ENCODE measurements at places on chromosomes 6 and 20.

DNA sequence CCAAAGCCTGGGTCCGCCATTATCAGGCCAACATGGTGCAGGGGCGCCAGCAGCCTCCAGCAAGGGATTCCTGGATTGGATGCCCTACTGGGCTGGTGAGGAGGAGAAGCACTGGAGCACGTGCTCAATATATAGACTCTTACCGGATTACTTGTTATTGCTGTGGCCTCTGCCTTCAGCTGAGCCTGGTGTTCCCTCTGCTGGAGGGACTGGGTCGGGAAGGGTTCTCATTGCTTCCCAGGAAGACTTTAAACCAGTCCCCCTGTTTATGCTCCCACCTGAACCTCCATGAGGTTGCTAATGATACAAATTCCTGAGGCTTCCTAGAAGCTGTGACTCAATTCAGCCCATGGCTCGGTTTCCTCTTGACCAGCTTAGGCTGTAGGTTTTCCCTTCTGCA lies 186.7 kb upstream of the ARID1B start:
- no peak for DNase-seq

DNA sequence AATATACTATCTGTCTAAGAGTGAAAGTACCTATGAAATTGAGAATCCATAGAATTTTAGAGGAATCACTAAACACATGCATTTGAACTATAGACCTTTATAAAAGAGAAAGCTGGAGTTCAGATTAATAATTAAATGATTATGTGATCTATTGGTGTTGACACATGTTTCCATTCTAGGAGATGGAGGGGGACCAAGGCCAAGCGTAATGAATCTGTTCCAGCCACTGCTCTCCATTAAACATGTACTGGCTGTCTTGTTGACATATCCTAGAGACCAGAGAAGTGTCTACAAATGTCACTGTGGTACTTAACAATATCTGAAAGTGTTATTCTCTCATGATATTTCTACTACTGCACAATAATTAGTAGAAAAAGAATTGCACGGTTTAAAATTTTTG lies 432.4 kb downstream of the BMP2 start:
- DNase-seq: no peak

DNA sequence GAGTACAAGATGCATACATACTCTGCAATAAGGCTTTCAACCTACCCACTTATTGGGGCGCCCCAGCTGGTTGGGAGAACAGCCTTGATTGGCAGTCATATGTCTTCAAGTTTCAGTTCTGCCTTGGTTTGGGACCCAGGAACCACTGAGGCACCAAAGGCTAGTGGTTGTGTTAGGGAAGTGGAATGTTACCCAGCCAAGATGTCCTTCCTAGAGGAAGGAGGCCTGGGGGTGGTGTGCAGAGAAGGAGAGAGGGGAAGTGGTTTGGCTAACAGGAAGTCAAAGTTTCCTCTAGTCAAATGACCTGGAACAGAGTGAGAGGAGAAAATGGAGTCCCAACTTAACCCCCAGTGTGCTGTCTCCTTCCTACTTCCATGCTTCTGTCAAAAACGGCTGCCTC lies 59.4 kb downstream of the CD164 start:
- no peak for DNase-seq

- no peak for DNase-seq
These were observed 241.4 kb downstream of the EPHA7 start for GRCh38 chr6:93177918-93178317.

DNA sequence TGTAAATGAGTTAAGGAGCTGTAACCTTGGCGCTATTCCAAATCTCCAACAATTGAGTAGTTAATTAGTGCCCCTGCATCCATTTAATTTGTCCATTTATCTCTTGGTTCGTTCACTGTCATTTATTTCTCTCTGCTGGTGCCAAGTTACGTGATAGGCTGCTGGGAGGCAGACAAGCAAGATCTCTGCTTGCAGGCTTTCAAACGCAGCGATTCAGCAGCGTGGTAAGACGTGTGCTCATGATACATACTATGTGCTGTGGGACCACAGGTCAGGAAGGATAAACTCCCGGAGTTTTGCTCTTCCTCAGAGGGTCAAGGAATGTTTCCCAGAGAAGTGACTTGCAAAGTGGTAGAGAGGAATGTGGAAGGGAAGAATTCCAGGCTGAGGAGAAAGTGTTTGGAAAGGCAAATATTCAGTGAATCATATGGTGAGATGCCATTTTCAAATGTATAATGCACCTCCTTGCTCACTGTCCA lies 46.4 kb downstream of the UTRN start:
- no peak for DNase-seq

DNA sequence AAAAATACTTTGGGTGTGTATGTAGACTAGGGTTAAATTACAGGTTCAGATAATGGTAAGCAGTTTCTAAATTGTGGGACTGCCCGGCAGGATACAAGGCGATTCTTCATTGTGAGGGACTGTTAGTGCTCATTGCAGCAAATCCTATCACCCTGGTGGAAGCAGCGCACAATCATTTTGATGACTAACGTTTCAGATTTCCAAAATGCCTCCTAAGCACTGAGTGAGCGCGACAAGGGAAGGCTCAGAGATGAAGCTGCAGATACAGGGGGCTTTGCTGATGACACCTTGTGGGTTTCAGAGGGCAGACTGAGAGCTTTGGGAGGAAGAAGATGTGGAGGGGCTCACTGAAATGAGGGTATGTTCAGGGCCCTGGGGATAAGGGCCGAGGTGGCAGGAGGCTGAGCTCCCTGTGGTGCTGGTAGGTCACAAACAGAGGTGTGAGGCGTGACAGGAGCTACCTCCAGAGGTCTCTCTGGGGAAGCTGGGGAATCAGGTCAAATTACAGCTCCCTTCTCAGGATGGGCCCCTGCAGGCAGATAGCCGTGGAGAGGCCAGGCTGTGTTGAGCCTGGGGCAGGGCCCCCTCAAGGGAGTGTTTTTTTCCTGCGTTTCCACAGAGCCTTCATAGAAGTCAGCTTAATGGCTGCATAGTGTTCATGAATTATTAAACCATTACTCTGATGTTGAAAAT lies 84.5 kb upstream of the FYN start:
- DNase-seq: no peak

- DNase-seq: no peak
These were observed 5.7 kb upstream of the PLN start for GRCh38 chr6:118542184-118542952.

DNA sequence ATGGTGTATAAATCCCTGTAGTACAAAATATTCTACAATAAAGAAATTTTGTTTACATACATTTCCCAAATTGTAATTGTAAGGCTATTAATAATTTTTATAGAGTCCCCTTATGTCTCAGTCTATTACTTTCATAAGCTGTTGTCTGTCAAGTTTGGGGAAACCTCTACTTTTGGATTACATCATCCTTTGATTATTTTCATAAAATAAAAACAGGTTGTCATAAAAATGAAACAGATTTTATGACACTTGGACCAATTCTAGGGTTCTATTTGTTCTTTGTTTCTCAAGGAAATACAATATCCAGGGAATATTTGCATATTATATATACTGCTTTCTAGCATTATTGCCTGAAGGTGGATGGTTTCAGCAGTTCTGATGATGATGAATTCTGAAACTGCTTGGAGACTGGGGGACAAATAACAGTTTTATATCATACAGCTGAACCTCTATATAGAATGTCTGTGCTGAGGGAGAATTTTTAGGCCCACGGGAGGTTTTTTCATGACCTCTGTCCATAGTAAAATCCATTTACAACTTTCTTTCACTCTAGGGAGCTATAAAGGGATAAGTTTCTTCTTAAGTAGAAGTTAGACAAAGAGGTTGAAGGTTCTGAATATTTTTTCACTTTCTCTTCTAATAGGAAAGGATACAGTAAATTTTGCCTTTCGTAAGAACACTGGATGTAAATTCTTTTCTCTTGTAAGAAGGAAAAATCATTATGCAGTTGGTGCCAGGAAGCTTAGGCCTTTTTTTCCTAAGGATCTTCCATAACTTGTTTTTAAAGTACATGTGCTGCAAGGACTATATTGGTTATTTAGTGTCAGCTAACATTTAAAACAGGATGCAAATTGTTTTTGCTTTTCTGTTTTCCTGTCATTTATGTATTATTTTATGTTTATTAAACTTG lies 58.0 kb downstream of the CD2AP start:
- no peak for DNase-seq

GRCh38 chr6:150877928-150878327 lies 12.4 kb downstream of the MTHFD1L start:
- no peak for DNase-seq

- DNase-seq: no peak
These were observed 140.4 kb downstream of the HDGFL1 start for GRCh38 chr6:22709803-22710202.

DNA sequence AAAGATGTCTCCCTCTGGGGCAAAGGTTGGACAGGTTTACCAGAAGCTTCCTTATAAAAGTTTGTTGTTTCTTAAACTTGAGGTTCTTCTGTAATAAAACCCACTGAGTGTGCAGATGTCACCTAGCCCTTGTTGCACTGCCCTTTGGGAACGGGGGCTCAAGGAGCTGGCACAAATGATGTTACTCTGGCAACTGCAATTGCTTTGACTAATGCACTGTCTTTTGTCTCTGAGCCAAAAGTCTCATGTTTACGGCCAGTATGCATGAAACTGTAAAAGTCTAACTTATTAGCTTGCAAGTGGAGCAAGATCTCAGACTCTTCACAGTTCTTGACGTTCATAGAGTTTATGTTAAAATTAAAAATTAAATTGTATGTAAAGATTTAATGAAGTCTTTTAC lies 655.7 kb downstream of the EPHA7 start:
- DNase-seq: no peak

DNA sequence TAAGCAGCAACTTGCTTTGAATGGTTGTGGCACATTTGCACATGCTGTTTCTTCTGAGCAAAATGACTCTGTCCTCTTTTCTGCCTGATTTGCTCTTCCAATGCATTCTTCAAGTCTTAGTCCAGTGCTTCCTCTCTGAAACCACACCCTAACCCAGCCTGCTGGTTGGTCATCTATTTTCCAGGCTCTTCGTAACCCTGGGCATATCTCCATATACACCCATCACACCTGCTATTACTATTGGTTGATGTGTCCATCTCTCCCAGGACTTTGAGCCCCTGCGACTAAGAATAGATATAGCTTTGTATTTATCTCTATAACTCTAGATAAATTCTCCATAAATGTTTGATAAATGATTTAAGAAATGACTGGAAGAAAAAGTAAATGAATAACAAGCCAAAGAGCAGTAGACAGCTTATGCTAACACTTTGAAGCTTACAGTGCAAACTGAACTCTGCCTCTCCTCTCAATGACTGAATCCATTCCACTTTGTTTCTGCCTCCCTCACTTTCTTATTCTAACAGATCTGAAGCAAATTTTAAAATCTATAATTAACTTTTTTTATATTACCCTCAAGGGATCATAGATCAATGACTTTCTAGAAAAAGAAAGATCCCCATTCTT lies 59.7 kb upstream of the NT5E start:
- DNase-seq: no peak

DNA sequence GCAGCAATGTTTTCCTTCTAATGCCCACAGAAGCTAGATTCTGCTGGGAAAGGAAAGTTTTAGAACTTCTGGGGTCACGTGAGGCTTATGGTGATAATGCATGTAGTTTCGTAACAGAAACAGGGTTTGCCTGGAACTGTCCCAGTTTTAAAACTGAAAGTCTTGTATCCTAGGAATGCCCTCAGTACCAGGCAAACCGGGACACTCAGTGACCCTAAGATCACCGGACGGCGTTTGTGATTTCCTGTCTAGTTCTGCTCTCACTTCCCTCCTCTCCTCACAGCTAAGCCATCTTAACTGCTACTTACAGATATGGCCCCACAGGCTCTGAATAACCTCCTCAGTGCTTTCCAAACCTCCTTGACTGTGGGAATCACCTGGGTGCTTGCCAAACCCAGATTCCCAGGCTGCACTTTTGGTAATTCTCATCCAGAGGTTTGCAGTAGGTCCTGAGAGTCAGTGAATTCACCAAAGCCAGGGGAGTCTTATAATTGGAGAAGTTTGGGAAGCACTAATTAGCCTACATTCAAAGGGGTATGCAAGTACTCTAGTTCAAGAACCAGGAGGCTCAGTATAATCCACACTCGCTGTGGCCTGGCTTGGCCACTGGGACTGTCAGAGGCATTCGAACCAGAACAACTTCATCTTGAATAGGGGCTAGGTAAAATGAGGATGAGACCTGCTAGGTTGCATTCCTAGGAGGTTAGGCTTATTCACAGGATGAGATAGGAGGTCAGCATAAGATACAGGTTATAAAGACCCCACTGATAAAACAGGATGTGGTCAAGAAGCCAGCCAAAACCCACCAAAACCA lies 231.6 kb upstream of the MYLIP start:
- DNase-seq: no peak

GRCh38 chr6:20688710-20689500 lies 154.6 kb downstream of the CDKAL1 start:
- peak; percentile 33 for DNase-seq

DNA sequence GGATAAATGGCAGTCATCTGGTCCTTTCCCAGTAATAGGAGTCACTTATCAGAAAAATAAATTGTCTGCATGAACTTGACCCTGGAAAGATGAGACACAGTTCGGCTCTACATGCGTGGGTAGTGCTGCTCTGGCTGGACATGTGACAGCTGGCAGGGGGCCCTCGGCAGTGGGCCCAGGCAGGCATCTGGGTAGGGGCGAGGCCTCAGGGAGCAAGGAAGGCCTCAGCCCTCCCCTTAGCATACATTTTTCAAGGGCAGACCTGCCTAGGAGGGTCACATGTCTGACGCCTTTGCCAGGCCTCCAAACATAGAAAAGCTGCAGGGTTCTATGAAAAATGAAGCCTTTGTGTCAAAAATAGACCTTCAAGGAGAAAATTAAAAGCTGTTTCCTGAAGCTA lies 12.8 kb upstream of the ILRUN start:
- DNase-seq: no peak

GRCh38 chr6:3389390-3390167 lies 67.3 kb downstream of the SLC22A23 start:
- no peak for DNase-seq

All from GM13977 (cell line).